ENCODE measurements at places on chromosomes 4 and X.
A peak's percentile ranks its signal among the peaks of the same experiment; 100 is the strongest.

GRCh38 chr4:21753084-21753760, 195.3 kb downstream of the KCNIP4 start:
- DNase-seq: no peak

DNA sequence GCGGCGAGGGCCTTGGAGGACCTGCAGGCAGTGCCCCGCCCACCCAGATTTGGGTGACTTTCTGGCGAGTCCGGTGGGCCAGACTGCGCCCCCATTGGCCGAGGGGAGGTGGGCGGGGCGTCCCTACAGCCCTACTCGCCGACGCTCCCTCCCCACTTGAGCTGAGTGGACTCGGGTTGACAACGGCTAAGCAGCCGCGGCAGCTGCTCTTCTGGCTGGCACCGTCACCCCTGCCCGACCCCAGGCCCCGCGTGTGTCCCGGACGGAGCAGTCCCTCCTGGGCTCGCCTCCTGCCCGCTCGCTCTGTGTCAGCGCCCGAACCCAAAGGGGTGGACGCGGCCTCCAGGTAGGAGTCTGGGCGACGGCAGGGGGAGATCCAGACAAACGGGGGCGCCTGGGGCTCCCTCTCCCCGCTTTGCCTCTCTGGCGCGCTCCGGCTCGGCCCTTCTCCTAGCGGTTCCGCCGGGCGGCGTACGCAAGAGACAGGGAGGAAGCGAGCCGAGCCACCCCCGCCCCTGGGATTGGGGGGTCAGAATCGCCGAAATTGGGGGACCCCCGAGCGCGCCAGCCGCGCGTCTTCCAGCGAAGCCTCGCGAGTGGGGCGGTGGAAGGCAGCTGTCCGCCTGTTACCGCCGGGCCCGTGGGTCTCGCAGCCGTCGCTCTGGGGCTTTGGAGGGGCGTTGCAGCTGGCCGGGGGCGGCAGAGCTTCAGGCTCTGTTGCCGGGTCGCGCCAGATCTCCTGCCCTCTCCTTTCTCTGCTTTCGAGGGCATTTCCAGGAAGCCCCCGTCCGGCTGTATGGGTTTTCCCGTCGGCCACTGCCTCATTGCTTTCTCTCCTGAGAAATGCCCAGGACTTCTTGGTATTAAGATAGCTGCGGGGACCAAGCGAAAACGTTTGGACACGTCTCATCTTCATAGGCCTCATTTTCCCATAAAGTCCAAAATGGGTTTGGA, 46.3 kb downstream of the STARD8 start:
- DNase-seq: peak; percentile 82

- DNase-seq: no peak
Measured at GRCh38 chrX:125398959-125399440, 79.3 kb downstream of the TEX13C start.

- DNase-seq: no peak
Measured at GRCh38 chrX:50088645-50089044, 112.2 kb downstream of the AKAP4 start.

DNA sequence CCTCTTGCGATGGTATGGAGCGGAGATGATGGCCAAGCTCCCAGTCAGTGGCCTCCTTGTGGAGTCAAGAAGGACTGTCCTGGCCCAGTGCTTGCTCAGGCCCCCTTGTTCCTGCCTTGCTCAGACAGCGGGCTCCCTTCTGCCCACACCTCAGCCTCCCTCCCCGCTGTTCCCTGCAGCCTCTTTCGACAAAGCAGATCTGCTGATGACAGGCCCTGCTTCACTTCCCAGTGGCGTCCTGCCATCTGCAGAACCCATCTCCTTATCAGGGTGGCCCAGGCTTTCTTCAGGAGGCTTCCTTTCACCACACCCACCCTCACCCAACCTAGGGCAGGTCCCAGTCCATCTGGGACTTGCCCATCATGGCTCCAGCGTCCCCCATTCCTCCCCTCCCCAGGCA, 80.0 kb downstream of the CLDN34 start:
- DNase-seq: no peak

GRCh38 chrX:20654596-20655106, 387.9 kb upstream of the RPS6KA3 start:
- no peak for DNase-seq

DNA sequence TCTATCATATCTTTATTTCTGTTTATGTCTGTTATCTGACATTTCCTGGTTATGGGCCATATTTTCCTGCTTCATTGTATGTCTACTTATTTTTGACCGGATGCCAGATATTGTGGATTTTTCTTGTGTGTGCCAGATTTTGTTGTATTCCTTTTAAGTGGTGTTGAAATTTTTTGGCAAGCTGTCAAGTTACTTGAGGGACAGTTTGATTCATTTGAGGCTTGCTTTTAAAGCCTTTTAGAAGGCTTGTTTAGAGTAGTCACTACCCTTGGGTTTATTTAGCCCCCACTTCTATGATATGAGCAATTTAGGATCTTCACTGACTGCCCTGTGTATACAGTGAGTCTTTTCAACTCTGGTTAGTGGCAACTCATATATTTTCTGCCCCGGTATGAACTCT, 29.2 kb upstream of the NPY2R start:
- DNase-seq: no peak

DNA sequence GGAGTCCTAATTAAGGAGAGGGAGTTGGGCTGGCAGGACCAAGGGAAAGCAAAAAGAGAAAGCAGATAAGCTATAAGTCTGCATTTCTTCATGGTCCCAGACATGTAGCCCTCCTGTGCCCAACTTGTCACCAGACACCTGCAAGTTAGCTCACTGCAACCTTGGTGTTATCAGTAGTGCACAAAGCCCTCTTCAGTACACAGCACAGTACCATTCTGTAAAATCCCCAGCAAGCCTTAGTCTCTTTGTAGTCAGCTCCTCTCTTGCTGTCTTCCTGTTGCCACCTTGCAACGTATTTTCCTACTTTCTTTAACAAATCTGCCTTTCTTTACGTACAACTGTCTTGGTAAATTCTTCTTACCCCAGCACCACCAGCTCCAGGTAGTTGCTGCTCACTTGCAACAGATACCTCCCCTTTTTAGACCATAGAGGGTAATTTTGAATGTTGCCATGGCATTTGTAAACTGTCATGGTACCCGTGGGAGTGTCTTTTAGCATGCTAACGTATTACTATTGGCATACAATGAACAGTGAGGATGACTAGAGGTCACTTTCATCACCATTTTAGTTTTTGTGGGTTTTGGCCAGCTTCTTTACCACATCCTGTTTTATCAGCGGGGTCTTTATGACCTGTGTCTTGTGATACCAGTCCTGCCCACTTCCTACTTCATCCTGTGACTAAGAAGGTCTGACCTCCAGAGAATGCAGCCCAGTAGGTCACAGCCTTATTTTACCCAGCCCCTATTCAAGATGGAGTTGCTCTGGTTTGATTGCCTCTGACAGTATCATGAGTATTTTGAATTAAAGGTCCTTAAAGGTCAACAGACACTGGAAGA, 28.3 kb upstream of the AP1S2 start:
- DNase-seq: no peak

- peak; percentile 30 for DNase-seq
Measured at GRCh38 chr4:146095091-146095690, 80.3 kb upstream of the LSM6 start.

DNA sequence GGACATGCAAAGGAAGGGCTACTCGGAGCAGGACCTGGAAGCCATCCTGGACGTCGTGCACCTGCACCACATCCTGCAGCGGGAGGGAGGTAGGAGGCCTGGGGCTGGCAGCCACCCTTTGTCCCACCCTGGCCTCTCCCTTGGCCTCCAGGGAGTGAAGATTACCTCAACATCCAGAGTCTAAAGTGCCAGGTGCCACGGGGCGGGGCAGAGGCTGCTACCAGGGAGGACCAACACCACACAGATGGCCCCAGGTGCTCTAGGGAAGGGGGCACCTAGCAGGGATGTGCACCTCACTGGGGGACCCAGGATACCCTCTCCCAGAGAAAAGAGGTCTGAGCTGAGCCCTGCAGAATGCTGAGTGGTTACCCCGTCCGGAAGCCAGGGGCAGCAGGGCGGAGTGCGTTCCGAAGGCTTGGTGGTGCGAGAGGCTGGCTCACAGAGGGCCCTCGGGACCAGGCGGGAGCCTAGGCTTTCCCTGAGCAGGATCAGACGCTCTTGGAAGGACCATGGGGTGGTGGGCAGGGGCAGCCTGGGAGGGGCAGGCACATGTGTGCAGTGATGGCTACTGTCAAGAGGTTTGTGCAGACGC, 16.1 kb downstream of the ABCD1 start:
- DNase-seq: no peak

GRCh38 chr4:124203613-124204238, 508.8 kb downstream of the ANKRD50 start:
- peak; percentile 12 for DNase-seq

Data from AG08396 (cell line).